ENCODE measurements at places on chromosomes 7 and 10. TPM values are rescaled to one million over a fixed set of nuclear protein-coding genes. Genes with fewer than 3 reads are reported as not detected.
A peak's percentile ranks its signal among the peaks of the same experiment; 100 is the strongest.

- no peak overlapping the region for H3K27ac ChIP-seq
- no peak for DNase-seq
- no peak overlapping the region for H3K4me3 ChIP-seq
- peaks cover 29% of the 10 kb centered on the region for H3K36me3 ChIP-seq
- H3K4me1 ChIP-seq: no peaks in the 10 kb centered on the region
Measured at GRCh38 chr7:37007268-37007667, 283.0 kb upstream of the AOAH start.

DNA sequence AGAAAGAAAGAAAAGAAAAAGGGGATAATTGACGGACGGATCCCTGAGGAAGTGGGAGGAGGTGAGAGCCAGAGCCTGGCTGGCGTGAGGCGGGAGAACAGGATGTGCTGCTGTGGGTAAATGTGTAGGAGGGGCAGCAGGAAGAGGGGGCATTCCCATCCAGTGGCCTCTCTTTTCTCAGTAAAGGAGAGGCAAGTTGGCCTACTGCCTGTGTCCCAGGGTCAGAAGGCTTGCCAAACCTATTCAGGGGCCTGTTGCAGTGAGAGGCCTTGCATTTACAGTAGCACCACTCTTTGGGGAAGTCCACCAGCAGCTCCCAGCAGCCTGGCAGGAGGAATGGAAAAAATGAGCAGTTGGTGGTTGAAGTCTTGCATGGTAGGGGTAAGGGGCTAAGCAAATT lies 26.6 kb upstream of the ASCC1 start:
- peaks cover 61% of the 10 kb centered on the region for H3K4me1 ChIP-seq
- peak overlapping the region; percentile 3 for H3K4me3 ChIP-seq
- no peaks in the 10 kb centered on the region for H3K36me3 ChIP-seq
- peak; percentile 60 for DNase-seq
- H3K27me3 ChIP-seq: no peaks in the 10 kb centered on the region

TMEM229A gene
- not detected for total RNA-seq

AGAP4 gene
- 19.8 TPM for total RNA-seq

DNA sequence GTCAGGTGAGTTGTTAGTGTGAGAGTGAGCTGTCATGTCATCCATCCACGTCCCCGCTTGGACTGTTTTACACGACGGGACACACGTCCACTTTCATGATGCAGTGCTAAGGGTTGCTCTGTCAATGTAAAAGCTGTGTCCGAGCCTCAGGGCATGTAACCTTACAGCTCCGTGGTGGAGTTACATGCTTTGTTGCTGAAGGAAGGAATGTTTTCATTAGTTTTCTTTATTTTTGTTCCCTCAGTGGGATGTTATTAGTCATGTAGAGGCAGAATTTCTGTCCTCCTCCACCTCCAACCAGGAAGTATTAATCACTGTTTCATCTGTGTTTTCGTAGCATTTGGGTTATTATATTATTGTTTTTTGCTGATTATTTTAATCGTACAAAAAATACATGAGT lies 88.6 kb downstream of the NRG3 start:
- H3K4me1 ChIP-seq: no peaks in the 10 kb centered on the region
- no peak for DNase-seq
- H3K27ac ChIP-seq: no peak overlapping the region
- H3K4me3 ChIP-seq: no peak overlapping the region

GRCh38 chr10:91925022-91925320 lies 1.4 kb downstream of the BTAF1 start:
- peaks cover 43% of the 10 kb centered on the region for H3K4me1 ChIP-seq
- no peaks in the 10 kb centered on the region for H3K27me3 ChIP-seq
- no peak overlapping the region for H3K27ac ChIP-seq
- H3K36me3 ChIP-seq: peaks cover 18% of the 10 kb centered on the region
- DNase-seq: no peak

FOXL3 gene
- total RNA-seq: not detected

TSPAN12 gene
- total RNA-seq: not detected

GRCh38 chr10:90621577-90621976 lies 236.3 kb downstream of the HTR7 start:
- H3K27me3 ChIP-seq: peaks cover 1% of the 10 kb centered on the region
- H3K4me1 ChIP-seq: no peaks in the 10 kb centered on the region
- H3K4me3 ChIP-seq: no peak overlapping the region
- DNase-seq: no peak
- no peaks in the 10 kb centered on the region for H3K36me3 ChIP-seq

TPST1 gene
- 2.4 TPM for total RNA-seq

DNA sequence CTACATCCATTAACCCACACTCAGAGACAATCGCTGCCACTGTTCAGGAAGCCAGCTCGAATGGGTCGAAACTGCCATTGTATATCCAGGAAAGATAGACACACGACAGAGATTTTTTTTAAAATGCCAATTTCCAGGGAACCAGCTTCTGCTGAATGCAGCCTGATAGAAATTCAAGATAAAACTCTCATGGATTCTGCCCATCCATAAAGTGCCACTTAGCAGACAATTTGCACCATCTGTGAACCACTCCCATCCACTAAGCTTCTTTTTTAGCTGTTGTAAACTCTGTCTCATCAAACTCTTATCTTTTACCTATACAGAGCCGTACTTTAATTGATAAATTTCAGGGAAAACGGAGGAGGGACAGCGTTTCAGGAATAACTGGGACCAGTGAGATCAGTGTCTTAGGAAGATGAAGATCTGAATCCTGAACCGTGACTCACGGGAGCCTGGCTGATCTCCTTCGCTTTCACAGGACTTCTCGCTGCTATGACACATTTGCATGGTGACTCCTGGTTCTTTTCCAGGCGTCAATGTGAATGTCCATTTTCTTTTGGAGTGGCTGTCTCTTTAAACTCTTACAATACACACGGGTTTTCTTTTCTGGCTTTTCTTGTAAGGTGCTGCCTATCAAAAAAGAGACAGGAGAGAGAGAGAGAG lies 103.4 kb downstream of the FAM204A start:
- peaks cover 23% of the 10 kb centered on the region for H3K27me3 ChIP-seq
- DNase-seq: no peak
- H3K4me3 ChIP-seq: no peak overlapping the region
- H3K27ac ChIP-seq: no peak overlapping the region
- no peaks in the 10 kb centered on the region for H3K36me3 ChIP-seq
- no peaks in the 10 kb centered on the region for H3K4me1 ChIP-seq

GRCh38 chr7:3260401-3260715 lies 40.7 kb upstream of the SDK1 start:
- H3K4me3 ChIP-seq: peak overlapping the region; percentile 27
- no peaks in the 10 kb centered on the region for H3K4me1 ChIP-seq
- no peak for DNase-seq

DNA sequence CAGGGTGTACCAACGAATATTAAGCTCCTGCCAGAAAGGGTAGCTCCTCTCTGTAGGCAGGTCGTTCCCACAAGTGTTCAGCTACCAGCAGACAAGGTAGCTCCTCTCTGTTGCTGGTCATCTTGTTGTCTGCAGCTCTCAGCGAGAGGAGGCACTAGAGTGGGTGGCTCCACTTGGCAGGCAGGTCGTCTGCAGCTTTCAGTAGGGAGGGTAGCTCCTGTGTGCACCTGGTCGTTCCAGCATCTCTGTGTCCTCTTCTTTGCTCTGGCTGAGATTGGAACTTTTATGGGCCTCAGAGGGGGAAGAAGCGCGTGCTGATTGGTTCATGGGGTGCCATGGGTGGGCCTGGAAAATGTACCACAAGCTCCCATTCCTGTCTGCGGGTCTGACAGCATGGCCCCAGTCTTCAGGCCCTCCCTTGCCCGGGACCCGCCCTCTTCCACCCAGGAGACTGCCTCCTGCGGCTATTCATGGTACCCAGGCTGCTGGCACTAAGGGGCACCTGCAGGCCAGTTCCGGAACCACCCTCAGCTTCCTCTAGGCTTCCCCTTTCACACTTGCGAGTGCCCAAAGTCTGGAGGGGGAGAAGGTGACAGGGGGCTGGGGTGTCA lies 63.9 kb upstream of the CACNA2D1 start:
- DNase-seq: no peak
- H3K36me3 ChIP-seq: no peaks in the 10 kb centered on the region
- no peak overlapping the region for H3K4me3 ChIP-seq
- peaks cover 7% of the 10 kb centered on the region for H3K27me3 ChIP-seq

MMP21 gene
- not detected for total RNA-seq

GRCh38 chr10:60896810-60897209 lies 47.2 kb downstream of the RHOBTB1 start:
- no peaks in the 10 kb centered on the region for H3K4me1 ChIP-seq
- no peak overlapping the region for H3K4me3 ChIP-seq
- H3K27ac ChIP-seq: no peak overlapping the region
- no peaks in the 10 kb centered on the region for H3K36me3 ChIP-seq
- no peak for DNase-seq
- H3K27me3 ChIP-seq: peaks cover 3% of the 10 kb centered on the region

DNA sequence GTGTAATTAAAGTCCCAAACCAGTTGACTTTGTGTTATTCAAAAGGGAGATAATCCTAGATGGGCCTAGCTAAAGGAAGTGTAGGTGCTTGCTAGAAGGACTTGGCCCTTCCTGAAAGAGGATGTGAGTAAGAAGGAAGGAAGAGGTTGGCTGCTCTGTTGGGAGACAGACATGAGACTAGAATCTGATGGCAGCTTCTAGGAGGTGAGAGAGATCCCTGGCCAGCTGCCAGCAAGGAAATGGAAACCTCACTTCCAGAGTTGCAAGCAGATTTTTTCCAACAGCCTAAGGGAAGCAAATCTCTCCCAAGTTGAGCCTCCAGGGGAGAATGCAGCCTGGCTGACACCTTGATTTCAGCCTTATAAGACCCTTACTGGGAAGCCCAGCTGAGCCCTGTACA lies 368.4 kb upstream of the ZMIZ1 start:
- peaks cover 9% of the 10 kb centered on the region for H3K27me3 ChIP-seq
- no peak overlapping the region for H3K27ac ChIP-seq
- no peak overlapping the region for H3K4me3 ChIP-seq
- DNase-seq: no peak

GRCh38 chr7:44678101-44678470 lies 70.6 kb upstream of the ZMIZ2 start:
- H3K27ac ChIP-seq: no peak overlapping the region
- no peaks in the 10 kb centered on the region for H3K27me3 ChIP-seq
- H3K36me3 ChIP-seq: peaks cover 14% of the 10 kb centered on the region
- no peak for DNase-seq
- no peak overlapping the region for H3K4me3 ChIP-seq

- H3K27ac ChIP-seq: no peak overlapping the region
- H3K27me3 ChIP-seq: peaks cover 8% of the 10 kb centered on the region
- DNase-seq: no peak
Measured at GRCh38 chr7:132251327-132251659, 325.0 kb downstream of the PLXNA4 start.

DNA sequence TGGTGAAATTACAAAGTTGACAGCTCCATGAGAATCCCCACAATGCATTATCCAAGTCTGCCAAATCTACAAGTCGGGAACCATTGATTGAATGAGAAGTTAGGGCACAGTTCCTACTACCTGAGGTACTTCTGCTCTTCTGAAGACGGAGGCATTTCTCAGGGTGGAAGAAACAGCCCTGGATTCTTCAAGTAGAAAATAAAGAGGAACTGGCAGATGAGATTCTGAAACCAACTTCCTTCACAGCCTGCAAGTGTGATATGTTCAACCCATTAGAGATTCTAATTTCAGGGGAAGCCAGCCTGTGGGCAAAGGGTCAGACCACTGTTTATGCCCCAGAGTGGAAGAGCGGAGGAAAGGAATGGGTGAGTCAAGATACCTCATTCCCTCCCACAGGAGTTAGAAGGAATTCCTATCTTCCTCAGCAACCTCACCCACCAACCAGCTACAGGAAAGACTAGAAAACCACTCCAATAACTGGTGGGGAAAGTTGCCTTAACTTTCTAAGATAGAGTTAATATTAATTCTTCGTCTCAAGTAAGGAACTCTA lies 50.5 kb upstream of the BMPER start:
- H3K4me1 ChIP-seq: no peaks in the 10 kb centered on the region
- no peak overlapping the region for H3K27ac ChIP-seq
- H3K4me3 ChIP-seq: no peak overlapping the region
- peaks cover 9% of the 10 kb centered on the region for H3K27me3 ChIP-seq

DNA sequence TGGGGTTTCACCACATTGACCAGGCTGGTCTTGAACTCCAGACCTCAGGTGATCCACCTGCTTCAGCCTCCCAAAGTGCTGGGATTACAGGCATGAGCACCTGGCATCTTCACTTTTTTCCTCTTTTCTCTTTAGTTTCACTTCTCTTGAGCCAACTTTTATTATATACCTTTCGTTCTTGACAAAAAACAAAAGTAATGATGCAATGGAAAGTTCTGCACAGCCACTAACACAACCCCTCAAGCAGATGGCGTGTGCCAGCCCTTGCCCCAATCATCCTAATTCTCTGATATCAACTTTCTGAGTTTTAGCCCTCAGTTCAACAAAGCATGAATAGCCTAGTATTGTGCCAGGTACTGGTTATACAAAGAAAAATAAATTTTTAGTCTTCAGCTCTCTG lies 223.6 kb downstream of the CHCHD3 start:
- H3K27ac ChIP-seq: no peak overlapping the region
- peaks cover 13% of the 10 kb centered on the region for H3K4me1 ChIP-seq
- H3K36me3 ChIP-seq: peaks cover 11% of the 10 kb centered on the region
- H3K4me3 ChIP-seq: no peak overlapping the region
- no peak for DNase-seq
- H3K27me3 ChIP-seq: no peaks in the 10 kb centered on the region

DNA sequence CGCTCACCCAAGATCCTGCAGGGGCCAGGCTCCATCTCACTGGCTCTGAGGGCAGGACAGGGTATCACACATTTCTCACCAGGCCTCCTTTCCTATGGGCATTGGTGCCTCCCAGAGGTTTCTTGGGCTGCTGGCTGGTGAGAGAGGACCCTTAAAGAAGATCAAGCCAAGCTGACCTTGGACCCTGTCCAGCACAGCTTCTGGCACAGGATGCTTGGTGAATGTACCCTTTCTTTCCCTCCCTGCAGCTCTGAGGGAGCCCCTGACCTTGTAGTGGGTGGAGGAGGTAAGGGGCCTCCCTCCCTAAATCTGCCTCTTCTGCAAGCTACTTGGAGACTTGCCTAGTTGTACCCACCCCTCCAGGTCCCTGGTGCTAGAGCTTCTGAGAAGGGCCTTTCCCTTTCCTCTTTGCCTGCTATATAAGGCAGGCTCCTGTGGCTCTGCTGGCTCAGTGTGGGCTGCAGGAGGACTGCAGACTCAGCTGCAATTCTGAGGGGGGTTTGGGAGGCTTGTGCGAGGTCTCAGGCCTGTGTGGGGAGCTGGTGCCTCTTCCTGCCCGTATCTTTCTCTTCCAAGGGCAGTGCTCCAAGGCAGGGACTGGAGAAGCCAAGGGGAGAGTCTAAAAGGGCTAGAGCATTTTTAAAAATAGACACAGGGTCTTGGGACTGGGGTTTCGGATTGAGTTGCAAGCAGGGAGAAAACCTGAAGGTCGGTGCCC lies 11.7 kb upstream of the TRIM8 start:
- peak overlapping the region; percentile 89 for H3K27ac ChIP-seq
- H3K4me3 ChIP-seq: peak overlapping the region; percentile 31
- peak; percentile 57 for DNase-seq
- no peaks in the 10 kb centered on the region for H3K36me3 ChIP-seq
- no peaks in the 10 kb centered on the region for H3K27me3 ChIP-seq

- peaks cover 2% of the 10 kb centered on the region for H3K27me3 ChIP-seq
- no peak overlapping the region for H3K4me3 ChIP-seq
- no peak for DNase-seq
- no peak overlapping the region for H3K27ac ChIP-seq
Measured at GRCh38 chr7:142355328-142355727, 97.5 kb upstream of the PRSS58 start.
